ENCODE measurements at places on chromosomes 5 and 9.

GRCh38 chr5:175896301-175897040 is 25.1 kb downstream of the CPLX2 start:
- no peak overlapping the region for H3K27ac ChIP-seq
- peaks cover 28% of the 10 kb centered on the region for H3K4me1 ChIP-seq
- no peaks in the 10 kb centered on the region for H3K36me3 ChIP-seq
- no peaks in the 10 kb centered on the region for H3K27me3 ChIP-seq
- H3K4me3 ChIP-seq: no peak overlapping the region

- no peak for DNase-seq
- no peaks in the 10 kb centered on the region for H3K36me3 ChIP-seq
- no peaks in the 10 kb centered on the region for H3K27me3 ChIP-seq
- H3K4me1 ChIP-seq: no peaks in the 10 kb centered on the region
- H3K4me3 ChIP-seq: no peak overlapping the region
- H3K27ac ChIP-seq: no peak overlapping the region
Observed at GRCh38 chr5:73183000-73183399, 10.0 kb downstream of the TMEM174 start.

DNA sequence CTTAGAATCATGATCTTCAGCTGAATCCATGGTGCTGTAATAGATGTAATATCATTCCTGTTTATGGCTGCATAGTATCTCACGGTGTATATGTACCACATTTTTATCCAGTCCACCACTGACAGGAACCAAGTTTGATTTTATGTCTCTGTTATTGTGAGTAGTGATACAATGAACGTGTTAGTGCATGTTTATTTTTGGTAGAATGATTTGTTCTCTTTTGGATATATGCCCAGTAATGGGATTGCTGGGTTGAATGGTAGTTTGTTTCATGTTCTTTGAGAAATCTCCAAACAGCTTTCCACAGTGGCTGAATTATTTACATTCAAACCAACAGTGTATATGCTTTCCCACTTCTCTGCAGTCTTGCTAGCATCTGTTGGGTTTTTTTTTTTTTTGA is 175.1 kb upstream of the CDH10 start:
- H3K27me3 ChIP-seq: no peaks in the 10 kb centered on the region
- no peak overlapping the region for H3K4me3 ChIP-seq
- no peaks in the 10 kb centered on the region for H3K36me3 ChIP-seq
- H3K27ac ChIP-seq: no peak overlapping the region

DNA sequence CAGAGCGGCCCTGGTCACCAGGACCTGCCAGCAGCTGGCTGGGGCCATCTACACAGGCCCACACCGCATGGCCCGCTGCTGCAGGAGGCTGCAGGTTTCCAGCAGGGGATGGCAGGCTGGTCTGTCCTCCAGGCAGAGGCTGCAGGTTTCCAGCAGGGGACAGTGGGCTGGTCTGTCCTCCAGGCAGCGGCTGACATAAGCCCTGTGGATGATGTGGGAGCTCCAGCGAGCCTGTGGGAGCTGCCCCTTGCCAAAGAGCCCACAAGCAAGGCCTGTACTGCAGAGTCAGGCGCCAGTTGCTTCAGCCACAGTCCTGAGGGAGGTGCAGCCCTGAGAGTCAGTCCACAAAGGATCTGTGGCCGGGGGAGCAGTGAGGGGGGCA is 18.5 kb downstream of the TPPP start:
- no peak for DNase-seq
- peaks cover 29% of the 10 kb centered on the region for H3K4me1 ChIP-seq
- no peaks in the 10 kb centered on the region for H3K36me3 ChIP-seq

DNA sequence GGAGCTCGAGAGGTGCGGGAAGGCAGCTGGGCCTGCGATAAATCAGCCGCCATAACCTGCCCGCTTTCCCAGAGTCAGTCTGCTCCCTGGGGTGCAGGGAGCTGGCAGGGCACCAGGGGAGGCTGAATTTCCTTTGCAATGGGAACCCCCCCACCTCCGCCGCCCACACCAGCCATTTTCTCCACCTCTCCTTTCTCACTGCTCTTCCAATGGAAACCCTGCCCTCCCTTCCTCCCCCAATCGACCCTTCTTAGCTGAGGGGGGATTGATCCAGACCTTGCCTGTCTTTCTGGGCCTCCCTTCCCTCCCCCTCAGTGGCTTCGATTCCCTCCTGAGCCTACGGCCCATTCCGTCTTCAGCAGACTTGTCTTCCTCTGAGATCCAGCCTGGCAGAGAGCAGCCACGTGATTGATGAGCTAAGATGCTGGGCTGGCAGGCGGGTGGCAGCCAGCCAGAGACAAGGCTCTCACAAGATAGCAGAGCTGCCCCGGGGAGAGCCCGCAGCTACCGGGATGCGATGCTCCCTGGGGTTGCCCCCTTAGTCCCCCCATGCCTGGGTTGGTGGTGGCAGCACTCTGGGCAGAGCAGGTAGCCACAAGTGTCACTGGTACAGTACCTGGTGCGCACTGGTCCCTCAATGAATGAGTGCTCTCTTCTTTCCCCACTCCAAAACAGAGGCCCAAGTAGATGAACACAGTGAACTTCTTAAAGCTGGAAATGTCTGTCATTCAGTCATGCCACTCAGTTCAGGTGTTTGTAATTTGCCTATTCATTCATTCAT is 53.7 kb upstream of the FABP6 start:
- H3K27ac ChIP-seq: no peak overlapping the region
- H3K4me3 ChIP-seq: no peak overlapping the region
- no peaks in the 10 kb centered on the region for H3K4me1 ChIP-seq
- no peaks in the 10 kb centered on the region for H3K36me3 ChIP-seq
- no peaks in the 10 kb centered on the region for H3K27me3 ChIP-seq

DNA sequence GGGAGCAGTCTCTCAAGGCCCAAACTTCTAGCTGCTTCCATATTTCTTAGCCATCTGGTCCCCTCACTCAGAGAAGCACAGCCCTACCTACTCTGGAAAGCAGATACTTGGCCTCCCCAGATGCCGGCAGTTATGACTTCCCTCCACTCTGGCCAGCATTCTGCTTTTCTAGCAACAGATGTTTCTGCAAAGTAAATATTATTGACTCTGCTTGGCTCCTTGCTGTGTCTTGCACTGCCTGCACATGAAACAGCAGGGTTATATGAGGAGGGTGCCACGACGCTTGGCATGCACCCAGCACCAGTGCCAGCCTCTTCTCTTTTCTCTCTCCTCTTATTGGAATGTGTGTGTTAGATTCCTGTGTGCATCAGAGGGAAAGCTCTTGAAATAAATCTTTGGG is 99.7 kb downstream of the ARHGAP26 start:
- H3K27me3 ChIP-seq: no peaks in the 10 kb centered on the region
- no peak for DNase-seq
- no peak overlapping the region for H3K4me3 ChIP-seq
- H3K36me3 ChIP-seq: no peaks in the 10 kb centered on the region

GRCh38 chr9:92954049-92954861 is 6.9 kb downstream of the FGD3 start:
- H3K4me3 ChIP-seq: peak overlapping the region; percentile 57
- no peaks in the 10 kb centered on the region for H3K36me3 ChIP-seq
- H3K27me3 ChIP-seq: no peaks in the 10 kb centered on the region
- peak overlapping the region; percentile 75 for H3K27ac ChIP-seq

- H3K4me1 ChIP-seq: no peaks in the 10 kb centered on the region
- no peak for DNase-seq
- no peak overlapping the region for H3K27ac ChIP-seq
- H3K27me3 ChIP-seq: no peaks in the 10 kb centered on the region
Observed at GRCh38 chr5:135156715-135157404, 122.8 kb upstream of the PITX1 start.

- no peaks in the 10 kb centered on the region for H3K27me3 ChIP-seq
- no peak overlapping the region for H3K27ac ChIP-seq
- no peak for DNase-seq
- no peak overlapping the region for H3K4me3 ChIP-seq
- H3K4me1 ChIP-seq: no peaks in the 10 kb centered on the region
Observed at GRCh38 chr5:65651144-65651543, 26.3 kb downstream of the SHLD3 start.

GRCh38 chr5:88425124-88425523 is 156.5 kb upstream of the TMEM161B start:
- no peak overlapping the region for H3K27ac ChIP-seq
- no peaks in the 10 kb centered on the region for H3K27me3 ChIP-seq
- H3K36me3 ChIP-seq: no peaks in the 10 kb centered on the region
- DNase-seq: no peak

GRCh38 chr9:127447416-127448111 is 3.6 kb downstream of the RPL12 start:
- H3K4me1 ChIP-seq: peaks cover 27% of the 10 kb centered on the region
- no peaks in the 10 kb centered on the region for H3K27me3 ChIP-seq
- peaks cover 61% of the 10 kb centered on the region for H3K36me3 ChIP-seq
- DNase-seq: no peak

DNA sequence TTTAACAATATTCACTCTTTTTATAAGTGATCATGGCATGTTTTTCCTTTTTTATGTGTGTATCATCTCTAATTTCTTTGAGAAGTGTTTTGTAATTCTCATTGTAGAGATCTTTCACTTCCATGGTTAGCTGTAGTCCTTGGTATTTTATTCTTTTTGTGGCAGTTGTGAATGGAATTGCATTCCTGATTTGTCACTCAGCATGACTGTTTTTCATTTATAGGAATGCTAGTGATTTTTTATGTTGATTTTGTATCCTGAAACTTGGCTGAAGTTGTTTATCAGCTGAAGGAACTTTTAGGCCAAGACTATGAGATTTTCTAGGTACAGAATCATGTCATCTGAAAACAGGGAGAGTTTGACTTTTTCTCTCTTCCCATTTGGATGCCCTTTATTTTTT is 13.1 kb upstream of the SPINK13 start:
- H3K4me1 ChIP-seq: no peaks in the 10 kb centered on the region
- H3K27me3 ChIP-seq: no peaks in the 10 kb centered on the region
- no peak overlapping the region for H3K27ac ChIP-seq
- no peak overlapping the region for H3K4me3 ChIP-seq

- no peak for DNase-seq
- H3K27me3 ChIP-seq: no peaks in the 10 kb centered on the region
- H3K36me3 ChIP-seq: no peaks in the 10 kb centered on the region
- no peaks in the 10 kb centered on the region for H3K4me1 ChIP-seq
Observed at GRCh38 chr5:142499591-142500226, 174.9 kb upstream of the SPRY4 start.

DNA sequence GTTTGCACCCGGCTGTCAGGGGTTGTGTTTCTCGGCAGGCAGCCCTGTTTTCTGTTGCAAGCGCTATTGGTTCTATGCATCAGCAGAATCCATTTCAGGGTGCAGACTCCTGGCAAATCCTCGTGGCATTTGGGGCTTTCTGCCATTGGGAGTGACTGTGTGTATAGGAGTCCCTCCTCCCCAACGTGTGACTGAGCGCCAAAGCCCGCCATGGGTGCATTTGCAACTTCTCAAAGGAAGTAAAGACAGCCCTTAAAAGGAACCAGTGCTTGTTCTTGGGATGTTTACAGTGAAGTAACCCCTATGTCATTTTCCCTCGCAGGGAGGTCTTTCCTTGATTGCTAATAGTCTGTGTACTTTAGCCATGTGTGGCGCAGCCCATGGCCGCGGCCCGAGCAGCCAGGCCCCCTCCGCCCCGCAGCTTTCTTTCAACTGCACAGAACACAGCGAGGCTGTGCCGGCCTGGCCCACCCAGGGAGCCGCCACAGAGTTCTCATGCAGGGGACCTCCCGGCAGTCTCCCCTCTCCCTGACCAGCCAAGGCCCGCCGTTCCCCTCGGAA is 175.6 kb downstream of the HSD17B3 start:
- no peaks in the 10 kb centered on the region for H3K27me3 ChIP-seq
- H3K4me3 ChIP-seq: no peak overlapping the region
- DNase-seq: no peak
- H3K27ac ChIP-seq: no peak overlapping the region
- no peaks in the 10 kb centered on the region for H3K4me1 ChIP-seq
- no peaks in the 10 kb centered on the region for H3K36me3 ChIP-seq

GRCh38 chr9:120464887-120465421 is 115.0 kb downstream of the CDK5RAP2 start:
- no peak overlapping the region for H3K27ac ChIP-seq
- H3K36me3 ChIP-seq: peaks cover 18% of the 10 kb centered on the region
- no peaks in the 10 kb centered on the region for H3K4me1 ChIP-seq
- DNase-seq: no peak
- no peaks in the 10 kb centered on the region for H3K27me3 ChIP-seq

GRCh38 chr9:85716031-85716877 is 25.5 kb downstream of the AGTPBP1 start:
- no peak overlapping the region for H3K4me3 ChIP-seq
- no peaks in the 10 kb centered on the region for H3K36me3 ChIP-seq
- H3K4me1 ChIP-seq: peaks cover 15% of the 10 kb centered on the region
- H3K27ac ChIP-seq: no peak overlapping the region
- no peak for DNase-seq
- H3K27me3 ChIP-seq: no peaks in the 10 kb centered on the region

GRCh38 chr9:77257275-77257674 is 79.9 kb downstream of the VPS13A start:
- no peak overlapping the region for H3K4me3 ChIP-seq
- H3K27me3 ChIP-seq: no peaks in the 10 kb centered on the region
- DNase-seq: no peak

GRCh38 chr5:6581090-6581489 is 51.8 kb downstream of the NSUN2 start:
- no peak overlapping the region for H3K4me3 ChIP-seq
- peaks cover 8% of the 10 kb centered on the region for H3K27me3 ChIP-seq
- no peaks in the 10 kb centered on the region for H3K4me1 ChIP-seq
- no peak overlapping the region for H3K27ac ChIP-seq
- H3K36me3 ChIP-seq: no peaks in the 10 kb centered on the region
- DNase-seq: no peak

DNA sequence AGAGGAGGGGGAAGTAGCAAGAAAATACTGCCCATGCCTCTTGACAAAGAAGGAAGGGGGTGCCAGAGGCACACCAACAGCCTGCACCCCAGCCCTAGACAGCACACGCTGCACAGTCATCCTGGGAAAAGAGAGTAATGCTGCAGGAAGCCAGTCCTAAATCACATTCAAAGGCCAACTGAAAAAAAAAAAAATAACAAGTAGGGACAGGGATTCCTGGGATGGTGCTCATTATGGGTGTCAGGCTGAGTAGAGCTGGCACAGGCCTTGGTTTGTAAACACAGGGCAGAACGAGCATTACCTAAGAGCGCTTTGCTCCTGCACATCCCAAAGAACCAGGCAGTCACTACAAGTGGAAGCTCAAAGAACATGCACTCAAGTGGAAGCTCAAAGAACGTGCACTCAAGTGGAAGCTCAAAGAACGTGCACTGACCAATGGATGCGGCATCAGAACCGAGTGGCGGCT is 7.8 kb downstream of the RAPGEF1 start:
- H3K27me3 ChIP-seq: no peaks in the 10 kb centered on the region
- H3K36me3 ChIP-seq: no peaks in the 10 kb centered on the region
- H3K4me3 ChIP-seq: peak overlapping the region; percentile 53
- peaks cover 97% of the 10 kb centered on the region for H3K4me1 ChIP-seq
- peak overlapping the region; percentile 84 for H3K27ac ChIP-seq

DNA sequence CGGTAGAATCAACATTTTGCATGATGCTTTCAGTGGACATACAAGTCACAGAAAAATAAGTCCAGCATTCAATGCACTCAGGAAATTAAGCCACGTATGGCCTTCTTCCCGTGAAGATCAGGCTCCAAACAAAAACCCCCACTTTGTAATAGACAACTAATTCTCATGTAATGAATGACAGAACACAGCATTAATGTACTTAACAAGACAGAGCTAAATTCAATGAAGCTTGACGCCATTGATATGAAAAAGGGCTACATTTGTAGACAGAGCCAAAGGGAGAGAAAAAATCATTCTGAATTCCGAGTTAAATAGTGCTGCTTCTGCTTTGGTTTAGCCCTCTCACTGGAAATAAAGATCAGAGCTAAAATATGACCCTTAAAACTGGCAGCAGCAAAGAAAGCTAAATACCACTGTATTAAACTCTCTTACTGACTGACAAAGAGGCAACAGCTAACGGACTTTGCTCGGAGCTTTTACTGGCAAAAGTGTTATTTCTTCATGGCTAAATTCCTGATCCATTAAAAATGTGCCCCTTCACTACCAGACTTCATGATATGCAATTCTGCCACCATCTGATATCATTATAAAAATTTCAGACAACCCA is 250.5 kb downstream of the BNC2 start:
- H3K27ac ChIP-seq: no peak overlapping the region
- no peak for DNase-seq
- H3K4me1 ChIP-seq: no peaks in the 10 kb centered on the region
- H3K4me3 ChIP-seq: no peak overlapping the region

All from CD4-positive, alpha-beta memory T cell (primary cell).